ENCODE measurements at places on chromosomes 5 and 9. TPM values are rescaled to one million over a fixed set of nuclear protein-coding genes. Genes with fewer than 3 reads are reported as not detected.

C6 gene
- not detected for total RNA-seq

PCDHGB4 gene
- total RNA-seq = 0.21 TPM

CAPSL gene
- total RNA-seq = not detected

GRCh38 chr9:81259896-81260295 lies 429.5 kb downstream of the TLE1 start:
- no peak for DNase-seq

- DNase-seq = no peak
Measured at GRCh38 chr9:134678206-134678605, 36.6 kb downstream of the COL5A1 start.

HEMGN gene
- total RNA-seq = not detected
